ENCODE measurements at places on chromosomes 1 and 21.

DNA sequence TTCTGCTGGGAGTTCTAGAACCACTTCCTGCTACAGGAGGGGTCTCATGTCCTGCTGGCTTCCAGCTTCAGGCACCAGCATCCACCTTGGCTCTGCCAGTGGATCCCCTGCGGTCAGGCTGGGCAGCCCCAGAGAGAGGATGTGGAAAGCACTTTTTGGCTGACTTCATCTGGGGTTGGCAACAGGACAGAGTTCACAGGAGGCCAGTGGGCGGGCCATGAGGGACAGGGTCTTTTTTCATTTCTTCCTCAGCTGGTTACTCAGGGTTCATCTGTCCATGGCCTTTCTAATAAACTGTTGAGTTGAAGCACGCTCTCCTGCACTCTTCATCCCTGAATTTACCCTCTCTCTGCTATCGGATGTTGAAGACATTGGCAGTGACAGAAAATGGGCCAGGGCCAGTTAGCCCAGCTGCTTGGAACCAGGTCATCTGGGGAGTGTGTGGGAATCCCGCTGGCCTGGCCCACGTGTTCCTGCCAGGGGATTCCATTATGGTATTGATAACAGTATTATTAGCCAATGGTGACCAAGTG lies 45.2 kb downstream of the RPS6KA1 start:
- DNase-seq, result no peak

DNA sequence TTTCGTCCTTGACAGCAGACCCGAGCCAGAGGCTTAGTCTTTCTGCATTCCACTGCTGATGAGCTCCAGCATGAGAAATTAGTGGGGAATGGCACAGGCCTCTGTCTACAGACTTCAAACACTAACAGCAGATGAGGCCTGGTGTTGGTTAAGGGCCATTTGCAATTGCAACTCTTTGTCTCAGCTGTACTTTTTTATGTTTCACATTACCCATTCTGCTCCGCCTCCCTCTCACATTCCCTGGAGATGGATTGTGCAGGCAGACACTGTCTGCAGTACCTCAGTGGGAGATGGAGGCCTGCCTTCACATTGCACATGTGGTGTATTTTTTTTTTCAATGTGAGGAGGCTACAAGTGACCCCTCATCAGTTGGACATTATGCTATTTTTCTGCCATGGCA lies 370.2 kb downstream of the DUSP10 start:
- DNase-seq, result no peak

DNA sequence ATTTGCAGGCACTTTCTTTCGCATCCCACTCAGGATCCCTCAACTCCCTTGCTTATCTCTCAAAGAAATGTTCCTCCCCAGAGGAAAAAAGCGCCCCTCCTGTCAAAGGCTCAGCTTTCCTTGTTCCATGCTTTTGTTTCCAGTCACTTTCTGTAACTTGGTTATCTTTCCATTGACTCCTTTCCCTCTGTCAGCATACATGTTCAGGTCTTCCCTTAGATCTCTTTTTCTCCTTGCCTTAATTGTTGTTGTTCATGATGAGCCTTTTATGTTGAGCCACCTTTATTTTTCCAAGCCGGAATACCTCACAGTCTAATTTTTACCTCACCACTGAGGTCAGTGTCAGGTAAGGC lies 46.5 kb upstream of the PODN start:
- DNase-seq, result no peak

- DNase-seq, result no peak
Measured at GRCh38 chr1:212291505-212292134, 6.4 kb downstream of the PPP2R5A start.

DNA sequence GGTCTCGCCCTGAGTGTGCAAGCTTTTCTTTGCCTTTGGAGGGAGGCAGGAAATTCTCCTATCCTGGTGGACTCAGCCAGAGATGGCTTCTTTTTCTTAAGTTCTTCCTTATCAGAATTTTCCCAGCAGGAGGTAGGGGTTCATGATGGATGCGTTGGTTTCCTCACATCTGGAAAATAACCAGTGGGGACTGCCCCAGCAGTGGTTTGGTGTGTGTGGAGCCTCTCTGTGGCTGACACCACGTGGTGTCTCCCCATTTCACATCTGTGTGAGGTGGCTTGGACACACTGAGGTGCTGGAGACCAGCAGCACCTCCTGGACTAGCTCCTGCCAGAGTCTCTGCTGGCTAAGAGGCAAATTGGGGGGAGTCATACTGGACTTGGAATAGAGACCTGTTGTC lies 32.6 kb downstream of the B3GALT5 start:
- no peak for DNase-seq

- DNase-seq, result no peak
Measured at GRCh38 chr1:31651766-31652165, 7.1 kb upstream of the PEF1 start.

DNA sequence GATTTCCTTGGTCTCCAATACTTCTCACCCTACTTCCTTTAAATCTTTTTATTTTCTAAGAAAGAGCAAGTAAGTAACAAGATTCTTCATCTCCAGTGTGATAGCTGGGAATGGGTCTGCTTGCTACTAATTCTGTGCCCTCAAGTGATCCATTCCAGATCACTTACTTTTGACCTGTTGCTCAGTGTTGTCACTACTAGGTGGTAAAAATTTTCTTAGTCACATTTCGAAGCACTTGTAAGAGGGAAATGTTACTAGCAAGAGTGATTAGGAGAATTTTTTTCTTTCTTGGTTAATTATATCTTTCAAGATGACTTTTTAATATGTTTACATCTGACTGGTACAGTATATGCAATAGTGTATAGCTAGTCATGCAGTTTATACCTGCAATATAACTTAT lies 2.2 kb downstream of the UBAP2L start:
- DNase-seq, result no peak

DNA sequence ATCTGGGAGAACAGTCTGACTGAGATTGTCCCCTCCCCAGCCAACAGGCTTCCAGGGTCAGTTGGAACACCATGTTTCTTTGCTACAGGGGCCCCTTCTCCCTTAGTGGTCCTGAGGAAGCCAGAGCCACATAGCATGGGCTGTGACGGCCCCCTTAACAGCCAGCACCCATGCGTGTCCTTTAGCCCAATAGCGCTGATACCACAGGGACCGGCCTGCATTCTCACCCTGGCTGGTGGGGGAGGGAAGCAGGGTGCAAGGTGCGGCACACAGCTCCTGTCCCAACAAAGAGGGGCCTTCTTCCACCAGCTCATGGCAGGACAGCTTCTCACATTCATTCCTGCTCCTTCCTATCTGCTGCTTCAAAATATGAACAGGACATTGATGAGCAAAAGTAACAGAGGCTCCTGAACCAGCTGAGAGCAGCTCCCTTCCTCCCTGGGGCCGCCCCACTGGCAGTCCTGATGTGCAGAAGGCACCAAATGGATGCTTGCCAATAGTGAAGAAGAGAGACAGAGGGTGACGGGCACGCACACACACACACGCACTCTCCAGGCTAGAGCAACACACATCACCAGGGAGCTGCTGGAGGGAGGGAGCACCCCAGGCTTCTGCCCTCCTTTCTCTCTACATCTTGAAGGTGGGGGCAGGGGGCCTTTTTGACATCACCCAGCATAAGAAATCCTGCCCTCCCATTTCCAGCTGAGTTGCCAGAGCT lies 99.4 kb downstream of the CRYAA start:
- no peak for DNase-seq
